ENCODE measurements at places on chromosomes 2 and 18.

GRCh38 chr2:27815860-27816438 lies 44.4 kb downstream of the MRPL33 start:
- no peak for DNase-seq

GRCh38 chr2:83464444-83464843 lies 994.6 kb downstream of the SUCLG1 start:
- no peak for DNase-seq

GRCh38 chr2:240397924-240398645 lies 37.4 kb upstream of the GPC1 start:
- DNase-seq: no peak

- DNase-seq: no peak
Observed at GRCh38 chr2:159106109-159106508, 137.7 kb downstream of the TANC1 start.

DNA sequence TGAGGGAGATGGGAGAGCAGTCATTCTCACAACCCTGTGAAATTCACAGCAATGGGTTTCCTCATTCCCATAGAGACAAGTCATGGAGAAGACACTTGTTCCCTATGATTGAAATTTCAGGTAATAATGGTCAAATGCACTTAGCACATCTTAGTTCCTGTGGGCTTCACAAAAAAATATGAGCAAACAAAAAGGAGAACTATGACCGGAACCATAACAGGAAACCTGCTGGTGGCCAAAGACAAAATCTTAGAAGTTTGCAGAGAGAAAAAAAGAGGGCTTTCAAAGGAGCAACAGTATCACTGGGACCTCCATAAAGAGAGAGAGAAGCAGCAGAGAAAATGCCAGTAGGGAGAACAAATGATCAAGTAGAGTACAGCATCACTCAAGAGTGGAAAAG lies 138.9 kb upstream of the APCDD1 start:
- no peak for DNase-seq

DNA sequence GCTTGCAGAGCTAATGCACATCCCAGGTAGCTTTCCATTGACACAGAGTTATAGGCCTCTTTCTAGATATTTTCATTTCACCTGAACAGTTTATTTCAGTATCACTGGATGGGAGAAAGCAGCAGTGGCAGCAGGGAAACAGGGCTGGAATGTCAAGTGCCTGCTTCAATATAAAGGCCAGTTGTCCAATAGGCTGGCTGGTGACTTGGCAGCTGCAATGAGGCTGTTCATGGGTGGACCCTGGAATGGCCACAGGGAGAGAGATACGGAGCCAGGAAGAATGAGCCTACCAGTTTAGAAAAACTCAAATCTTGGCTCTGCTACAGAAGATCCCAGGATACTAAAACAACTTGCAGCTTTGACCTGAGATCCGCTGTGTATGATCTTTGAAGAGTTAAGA lies 185.0 kb downstream of the BCL11A start:
- DNase-seq: no peak

DNA sequence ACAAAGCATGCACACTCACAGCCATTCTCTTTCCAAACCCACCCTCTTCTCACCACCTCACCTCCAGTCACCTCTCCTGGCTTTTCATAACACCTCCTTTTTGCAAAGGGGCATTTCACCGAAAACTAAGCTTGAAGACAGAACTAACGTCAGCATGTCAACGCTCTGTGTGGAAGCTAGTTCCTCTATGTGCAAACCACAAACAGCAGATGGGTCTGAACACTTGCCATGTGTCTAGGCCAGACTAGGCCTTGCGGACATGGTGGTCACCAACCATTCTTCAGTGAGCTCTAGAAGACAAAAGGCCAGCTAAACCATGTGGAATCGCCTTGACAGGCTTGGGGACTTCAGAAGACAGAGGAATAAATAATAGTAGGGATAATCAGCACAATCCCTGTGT lies 148.5 kb downstream of the TXNL1 start:
- DNase-seq: no peak

DNA sequence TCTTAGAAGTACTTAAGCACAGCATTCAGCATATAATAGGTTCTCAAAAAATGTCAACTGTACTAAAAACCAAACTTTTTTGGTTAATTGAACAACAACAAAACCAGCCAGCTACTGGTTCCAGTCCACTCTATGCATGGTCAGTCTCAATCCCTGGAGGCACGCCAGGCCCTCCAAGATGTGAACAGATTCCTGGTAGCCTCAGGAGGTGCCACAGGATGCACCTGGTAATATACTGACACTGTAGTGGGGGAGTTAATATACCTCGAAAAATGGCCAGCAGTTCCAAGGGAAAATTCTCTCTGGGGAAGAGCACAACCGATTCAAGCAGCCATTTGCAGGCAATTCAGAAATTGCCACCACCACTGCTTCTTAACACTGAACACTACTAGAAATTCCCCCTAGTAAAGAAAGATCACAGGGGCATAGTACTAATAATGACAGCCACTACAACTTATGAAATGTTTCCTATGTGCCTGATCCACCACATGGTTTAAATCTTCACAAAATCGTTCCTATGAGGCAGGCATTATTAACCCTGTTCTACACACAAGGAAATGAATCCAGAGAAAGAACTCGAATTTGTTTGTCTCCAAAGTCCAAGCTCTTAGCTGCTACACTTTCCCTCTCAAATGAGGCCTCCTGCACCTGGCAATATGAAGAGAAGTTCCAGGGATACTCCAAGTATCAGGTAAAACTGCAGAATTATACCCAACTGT lies 3.4 kb downstream of the MGAT4A start:
- DNase-seq: no peak

DNA sequence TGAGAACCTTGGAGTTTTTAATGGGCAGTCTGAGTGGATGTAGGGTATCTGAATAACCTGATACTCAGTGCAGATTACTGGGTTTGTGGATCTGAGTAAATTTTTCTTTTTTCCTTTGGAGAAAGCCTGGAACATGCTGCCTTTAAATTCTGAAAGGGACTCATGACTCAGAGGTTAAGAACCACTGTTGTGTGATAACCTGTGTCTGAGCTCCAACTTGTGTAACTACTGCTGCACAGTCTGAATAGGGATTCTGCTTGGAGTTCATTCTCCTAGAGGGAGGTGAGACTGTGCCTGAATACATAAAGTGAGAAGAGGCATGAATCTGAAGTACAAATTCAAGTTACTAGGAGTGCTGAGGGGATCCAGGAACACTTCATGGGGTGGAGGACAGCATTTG lies 36.2 kb downstream of the KDM3A start:
- no peak for DNase-seq

- no peak for DNase-seq
Observed at GRCh38 chr2:208189069-208189809, 591 bp downstream of the C2orf80 start.

- DNase-seq: no peak
Observed at GRCh38 chr18:9091066-9091476, 11.4 kb upstream of the NDUFV2 start.

GRCh38 chr2:53515435-53516332 lies 251.9 kb upstream of the CHAC2 start:
- DNase-seq: no peak

DNA sequence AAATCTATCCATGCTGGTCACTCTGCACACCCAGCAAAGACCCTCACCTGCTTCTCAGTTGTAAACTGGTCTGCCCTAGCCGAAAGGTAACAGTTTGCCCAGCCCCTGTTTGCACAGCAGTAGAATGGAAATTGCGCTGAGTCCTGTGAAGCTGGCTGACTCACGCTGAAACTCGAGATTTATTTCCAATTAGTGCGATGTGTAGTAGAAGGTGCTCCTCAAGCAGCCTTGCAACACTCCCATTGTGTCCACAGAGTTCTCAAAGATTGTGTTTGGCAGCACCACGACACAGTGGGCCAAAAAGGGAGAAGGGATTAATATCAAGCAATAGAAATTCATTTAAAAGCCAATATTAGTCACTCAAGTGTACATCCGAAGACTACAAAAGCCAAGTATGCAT lies 21.7 kb upstream of the APCDD1 start:
- DNase-seq: no peak

- DNase-seq: no peak
Observed at GRCh38 chr2:17482651-17483050, 35.6 kb downstream of the RAD51AP2 start.

- DNase-seq: no peak
Observed at GRCh38 chr2:201378496-201379397, 21.6 kb upstream of the FLACC1 start.

DNA sequence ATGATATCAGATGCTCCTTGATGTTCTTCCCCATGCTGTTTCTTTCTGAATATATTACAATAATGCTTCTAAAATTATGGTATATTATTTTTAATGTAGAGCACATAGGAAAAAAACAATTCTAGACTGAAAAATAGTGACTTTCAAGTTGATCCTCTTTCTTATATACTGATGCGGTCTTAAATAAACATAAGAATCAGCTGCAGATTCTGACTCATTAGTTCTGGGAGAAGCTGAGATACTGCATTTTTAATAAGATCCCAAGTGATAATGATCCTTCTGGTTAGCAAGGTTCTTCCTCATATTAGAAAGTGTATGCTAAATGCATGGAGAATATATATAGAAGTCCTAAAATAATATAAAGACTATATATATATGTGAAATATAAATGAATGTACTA lies 124.9 kb downstream of the XIRP2 start:
- no peak for DNase-seq

DNA sequence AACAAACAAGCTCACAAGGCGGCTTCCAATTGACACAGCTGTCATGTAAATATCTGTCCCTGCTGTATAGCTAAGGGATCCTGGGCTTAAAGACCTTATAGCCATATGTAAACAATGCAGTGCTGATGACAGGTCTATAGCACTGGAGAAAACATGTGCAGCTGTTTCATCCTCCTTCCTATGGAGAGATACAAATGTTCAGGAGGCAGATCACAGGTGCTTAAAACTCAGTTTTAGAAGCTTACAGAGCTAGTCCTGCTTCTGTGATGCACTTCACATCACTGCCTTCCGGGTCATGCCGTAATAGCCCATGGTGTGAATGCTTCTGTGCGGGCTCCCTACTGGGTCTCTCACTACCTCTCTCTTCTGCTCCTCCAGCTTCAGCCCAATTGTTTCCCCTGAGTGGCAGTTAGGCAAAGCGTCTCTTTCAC lies 262.4 kb upstream of the CHST9 start:
- DNase-seq: no peak

DNA sequence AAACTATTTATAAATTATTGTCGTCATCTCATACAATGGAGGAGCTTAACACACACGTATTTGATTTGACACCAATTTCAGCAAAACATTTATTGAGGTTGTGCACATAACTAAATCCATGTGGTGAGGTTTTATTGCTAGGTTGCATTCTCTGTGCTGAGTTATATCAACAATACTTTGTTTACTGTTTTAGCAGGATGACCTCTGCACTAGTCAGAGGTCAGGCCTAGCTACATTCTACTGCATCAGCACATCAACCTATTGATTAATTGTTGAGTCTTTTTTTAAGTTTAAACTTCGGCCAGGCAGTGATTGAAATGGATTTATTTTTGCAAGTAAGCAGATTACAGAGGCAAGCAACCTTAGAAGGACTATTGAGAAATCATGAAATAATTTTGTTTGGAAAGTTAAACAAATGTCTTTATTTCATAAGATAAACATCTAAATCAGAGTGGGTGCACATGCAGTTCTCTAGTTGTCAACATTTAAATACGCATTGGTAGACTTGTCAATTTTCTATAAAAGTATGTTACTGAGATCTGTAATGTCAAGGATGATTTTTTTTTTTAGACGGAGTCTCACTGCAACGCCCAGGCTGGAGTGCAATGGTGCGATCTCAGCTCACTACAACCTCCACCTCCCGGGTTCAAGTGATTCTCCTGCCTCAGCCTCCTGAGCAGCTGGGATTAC lies 75.2 kb upstream of the CD28 start:
- no peak for DNase-seq

DNA sequence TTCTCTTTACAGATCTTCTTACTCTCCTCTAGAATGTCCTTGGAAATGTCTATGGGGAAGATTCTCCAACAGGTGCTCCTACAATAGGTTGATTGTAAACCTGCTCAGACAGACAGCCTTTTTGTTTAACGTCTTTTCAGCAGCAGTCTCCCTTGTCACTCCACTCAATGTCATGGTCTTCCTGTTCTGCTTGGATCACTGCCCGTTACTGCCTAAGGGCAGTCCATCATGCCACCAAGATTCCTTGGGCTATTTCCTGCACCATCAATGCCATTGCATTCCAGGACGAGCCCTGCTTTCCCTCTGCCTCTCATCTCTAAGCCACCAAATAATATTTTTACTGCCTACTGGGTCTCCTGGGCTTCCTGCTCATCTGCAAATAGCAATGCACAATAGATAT lies 97.4 kb upstream of the GALNT5 start:
- DNase-seq: no peak

DNA sequence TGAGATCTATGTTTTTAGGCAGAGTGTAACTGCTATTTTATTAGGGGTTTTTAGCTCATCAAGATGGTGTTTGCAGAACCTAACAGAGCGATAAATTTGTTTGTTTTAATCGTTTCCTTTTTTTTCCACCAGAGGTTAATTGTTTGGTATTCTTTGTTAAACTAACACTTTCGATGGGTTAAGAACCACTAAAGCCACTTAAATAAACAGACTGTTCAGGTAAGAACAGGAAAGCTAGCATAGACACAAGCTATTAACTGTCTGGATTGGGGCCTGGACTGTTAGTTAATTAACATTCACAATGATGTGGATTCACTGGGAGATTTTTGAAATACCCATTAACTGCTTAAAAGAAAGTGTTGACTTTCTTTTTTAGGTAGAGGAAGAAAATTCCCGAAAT lies 209.0 kb upstream of the COPS8 start:
- DNase-seq: no peak

DNA sequence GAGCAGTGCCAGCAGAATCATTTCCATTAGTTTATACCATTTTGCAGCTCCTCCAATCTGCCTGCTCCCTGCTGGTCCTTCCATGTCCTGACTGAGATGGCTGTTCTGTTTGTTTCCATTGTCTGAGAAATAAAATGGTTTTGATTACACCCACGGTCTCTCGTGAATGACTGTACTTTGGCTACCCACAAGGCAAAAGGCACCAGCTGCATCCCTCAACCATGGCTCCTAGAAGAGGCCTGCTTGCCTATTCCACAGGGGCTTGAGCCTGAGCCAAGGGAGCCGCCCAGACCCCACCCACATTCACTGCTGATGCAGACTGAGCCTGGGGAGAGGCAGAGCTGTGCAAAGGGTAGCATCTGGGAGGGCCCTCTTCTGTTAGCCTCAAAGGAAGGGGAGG lies 31.2 kb downstream of the MARCHF4 start:
- DNase-seq: no peak

GRCh38 chr2:226414335-226414734 lies 385.3 kb downstream of the IRS1 start:
- DNase-seq: no peak

DNA sequence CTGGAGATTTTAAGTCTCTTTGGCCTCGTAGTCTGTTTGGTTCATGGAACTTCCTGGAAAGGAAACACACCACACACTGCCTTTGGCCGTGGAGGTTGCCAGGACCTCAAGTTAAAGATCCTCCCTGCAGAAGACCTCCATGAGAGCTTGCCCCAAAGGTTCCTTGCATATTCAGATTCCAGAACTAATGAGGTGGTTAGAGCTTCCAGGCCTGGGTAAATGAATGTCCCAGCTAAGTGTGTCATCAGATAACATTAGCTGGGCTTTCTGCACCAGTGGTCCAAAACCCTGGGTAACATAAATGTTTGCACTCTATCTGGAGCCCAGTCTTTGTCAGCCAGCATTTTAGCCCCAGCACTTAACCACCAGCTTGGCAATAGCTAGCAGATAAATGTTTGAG lies 122.1 kb upstream of the EML6 start:
- DNase-seq: no peak

Measured in HFF-Myc (cell line).